ENCODE measurements at places on chromosomes 16 and 17.

DNA sequence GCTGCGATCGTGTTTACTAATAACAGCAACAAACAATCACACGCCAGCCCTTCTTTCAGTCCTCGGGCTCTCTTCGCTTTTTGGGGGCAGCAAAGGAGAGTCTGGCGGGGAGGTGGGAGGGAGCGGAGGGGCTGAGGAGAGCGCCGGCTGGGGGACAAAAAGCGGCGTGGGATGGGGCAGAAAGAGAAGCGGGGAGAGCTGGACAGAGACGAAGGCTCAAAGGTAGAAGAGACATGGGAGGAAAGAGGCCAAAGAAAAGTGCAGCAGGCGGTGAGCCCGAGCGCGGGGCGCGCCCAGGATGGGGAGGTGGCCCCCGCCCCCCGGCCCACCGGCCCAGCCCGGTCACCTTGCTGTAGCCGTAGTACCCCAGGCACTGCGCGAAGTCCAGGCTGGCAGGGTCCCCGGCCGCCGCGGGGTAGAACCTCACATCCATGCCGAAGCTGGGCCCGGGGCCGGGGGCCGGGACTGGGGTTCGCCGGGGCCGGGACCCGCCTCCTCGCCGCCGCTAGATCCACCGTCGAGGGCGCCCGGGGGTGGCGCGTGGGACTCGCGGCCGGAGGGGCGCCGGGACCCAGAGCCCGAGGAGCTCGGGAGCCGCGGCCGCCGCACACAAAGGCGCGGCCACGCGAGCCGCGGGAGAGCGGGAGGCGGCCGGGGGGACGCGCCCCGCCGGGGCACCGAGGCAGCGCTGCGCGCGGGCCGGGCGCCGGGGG, 496 bp downstream of the TOX3 start:
- no peak for DNase-seq

- no peak for DNase-seq
Measured at GRCh38 chr17:8005967-8006730, 3.7 kb downstream of the GUCY2D start.

DNA sequence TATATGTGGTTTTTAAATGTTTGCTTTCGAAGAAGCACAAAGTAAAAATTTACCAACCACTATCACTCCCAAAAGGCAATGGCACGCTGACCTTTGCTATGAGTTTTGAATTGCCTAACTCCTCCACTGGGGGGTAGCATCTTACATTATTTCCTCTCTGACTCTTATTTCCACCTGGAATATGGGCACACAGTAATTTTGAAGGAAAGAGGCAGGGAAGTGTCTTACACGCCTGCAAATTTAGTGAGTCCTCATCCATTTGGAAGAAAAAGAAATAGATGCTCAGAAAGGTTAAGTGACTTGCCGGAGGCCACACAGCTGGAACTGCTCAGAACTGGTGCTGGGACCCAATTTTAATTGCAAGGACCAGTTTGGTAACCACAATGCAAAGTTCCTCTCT, 29.9 kb upstream of the IRX6 start:
- DNase-seq = no peak

DNA sequence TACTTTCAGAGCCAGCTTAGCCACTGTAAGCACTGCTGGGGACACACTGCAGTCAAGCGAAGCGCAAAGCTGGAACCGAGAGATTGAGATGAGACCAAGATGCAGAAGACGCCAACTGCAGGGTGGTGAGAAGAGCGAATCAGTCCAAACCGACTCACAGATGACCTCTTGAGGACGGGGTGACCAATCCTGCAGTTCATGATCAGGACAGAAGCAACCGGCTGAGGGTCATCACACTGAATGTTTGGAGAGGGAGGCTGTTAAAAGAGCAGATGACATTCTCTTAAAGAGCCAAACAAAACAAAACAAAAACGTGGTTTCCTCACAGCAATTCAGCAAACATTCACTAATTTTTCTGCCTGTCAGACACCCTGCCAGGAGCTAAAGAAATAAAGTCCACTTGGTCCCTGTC, 8.5 kb downstream of the HASPIN start:
- DNase-seq = no peak

- peak; percentile 82 for DNase-seq
Measured at GRCh38 chr16:1105888-1106620, 10.0 kb upstream of the C1QTNF8 start.

DNA sequence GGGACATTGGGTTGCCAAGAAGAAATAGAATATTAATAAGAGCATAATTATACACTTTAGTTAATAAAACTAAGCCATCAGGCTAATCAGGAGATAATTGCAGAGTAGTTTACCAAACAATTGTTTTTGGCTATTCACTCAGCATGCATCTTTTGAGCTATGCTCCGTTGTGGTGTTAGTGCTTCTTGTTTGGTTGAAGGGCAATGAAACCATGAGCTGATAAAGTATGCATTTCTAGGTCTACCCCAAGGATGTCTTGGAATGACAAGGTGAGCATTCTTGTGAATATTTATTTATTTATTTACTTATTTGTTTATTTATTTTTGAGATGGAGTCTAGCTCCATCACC, 6.4 kb downstream of the HLF start:
- DNase-seq = no peak

DNA sequence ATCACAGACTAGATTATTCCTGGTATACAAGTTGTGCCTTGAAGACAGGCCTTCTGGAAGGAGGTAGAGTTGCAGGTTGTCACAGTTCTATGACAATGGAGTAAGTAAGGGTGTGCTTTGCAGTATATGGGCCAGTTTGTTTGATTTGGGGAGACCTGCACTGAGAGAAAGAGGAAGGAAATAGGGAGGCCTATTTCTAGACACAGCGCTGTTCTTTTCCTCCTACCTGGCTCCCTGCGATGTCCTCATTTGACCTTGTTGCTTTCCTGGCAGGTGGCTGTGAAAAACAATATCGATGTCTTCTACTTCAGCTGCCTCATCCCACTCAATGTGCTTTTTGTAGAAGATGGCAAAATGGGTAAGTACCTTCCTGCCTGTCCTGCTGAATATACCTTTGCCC, 22.5 kb upstream of the RASL10B start:
- no peak for DNase-seq

GRCh38 chr17:77651988-77652387, 306.5 kb upstream of the TNRC6C start:
- no peak for DNase-seq

DNA sequence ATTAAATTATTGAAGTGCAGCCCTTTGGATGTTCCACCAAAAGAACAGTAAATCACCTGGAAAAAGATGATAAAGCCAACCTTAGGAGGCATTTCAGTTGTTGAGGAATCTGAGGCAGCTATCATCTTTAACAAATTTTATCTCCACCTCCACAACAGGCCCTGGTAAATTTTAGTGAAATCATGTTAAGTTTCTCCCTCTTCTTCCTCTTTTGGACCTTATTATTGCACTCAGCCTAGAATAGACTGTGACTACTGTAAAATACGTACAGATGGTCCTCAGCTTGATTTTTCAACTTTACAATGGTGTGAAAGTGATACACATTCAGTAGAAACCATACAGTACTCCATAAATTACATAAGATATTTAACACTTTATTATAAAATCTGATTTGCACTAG, 90.3 kb downstream of the USP32 start:
- DNase-seq = no peak

DNA sequence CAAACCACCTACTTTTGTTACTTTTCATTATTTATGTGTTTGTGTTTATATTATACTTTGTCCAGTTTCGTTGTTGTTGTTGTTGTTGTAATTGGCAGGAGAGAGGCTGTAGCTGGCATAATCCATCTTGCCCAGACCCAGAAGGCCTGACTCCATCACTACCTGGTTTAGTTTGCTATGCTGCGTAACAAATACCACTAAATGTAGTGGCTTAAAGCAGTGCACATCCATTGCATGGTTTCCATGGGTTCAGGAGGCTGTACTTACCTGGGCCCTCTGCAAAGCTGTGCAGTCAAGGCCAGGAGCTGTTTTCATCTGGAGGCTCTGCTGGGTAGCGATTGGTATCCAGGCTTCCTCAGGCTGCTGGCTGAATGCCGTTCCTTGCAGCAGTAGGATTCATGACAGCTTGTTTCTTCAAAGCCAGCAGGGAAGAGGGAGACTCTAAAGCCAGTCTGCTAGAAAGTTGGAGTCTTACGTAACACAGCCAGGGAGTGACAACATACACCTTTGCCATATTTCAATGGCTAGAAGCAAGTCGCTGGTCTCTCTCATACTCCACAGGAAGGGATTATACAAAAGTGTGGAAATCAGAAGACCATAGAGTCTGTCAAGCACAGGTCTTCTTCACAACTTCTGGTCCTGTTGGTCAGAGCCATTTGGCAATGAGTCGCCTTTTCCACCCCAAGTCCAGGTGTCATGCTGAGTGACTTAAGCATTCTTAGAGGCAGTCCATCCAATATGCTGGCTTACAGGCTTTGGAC, 41.1 kb downstream of the TNRC6C start:
- no peak for DNase-seq

GRCh38 chr16:31194898-31195297, 7.7 kb downstream of the PYCARD start:
- DNase-seq = no peak

DNA sequence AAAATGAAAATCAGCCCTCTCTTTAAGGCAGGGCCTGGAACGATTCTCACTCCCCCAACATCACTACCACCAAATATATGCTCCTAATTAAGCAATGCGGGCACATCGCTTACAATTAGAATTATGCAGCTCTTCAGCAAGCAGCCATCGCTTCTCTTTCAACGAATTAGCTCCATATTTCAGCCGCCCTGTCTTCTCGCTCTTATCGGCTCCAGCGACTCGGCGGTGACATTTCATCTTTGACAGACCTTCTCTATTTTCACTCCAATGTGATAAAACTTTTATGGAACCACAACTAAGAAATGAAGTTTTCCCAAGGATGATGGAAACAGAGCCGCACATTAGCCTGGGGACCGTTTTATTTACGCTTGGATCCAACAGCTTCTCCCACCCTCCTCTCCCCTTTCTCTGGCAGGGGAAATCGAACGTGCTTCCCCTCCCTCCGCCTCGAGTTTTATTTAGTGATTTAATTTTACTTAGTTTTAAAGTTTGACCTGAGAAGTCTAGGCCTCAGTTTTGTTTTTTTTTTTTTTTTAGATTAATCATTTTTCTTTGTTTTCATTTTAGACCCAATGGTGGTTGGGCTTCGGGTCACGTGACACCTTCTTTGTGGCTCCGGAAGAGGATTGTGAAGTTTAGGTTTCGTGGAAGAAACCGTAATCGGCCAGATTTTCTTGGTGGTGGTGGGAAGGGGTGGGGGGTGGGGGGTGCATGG, 3.1 kb upstream of the HOXB2 start:
- no peak for DNase-seq

DNA sequence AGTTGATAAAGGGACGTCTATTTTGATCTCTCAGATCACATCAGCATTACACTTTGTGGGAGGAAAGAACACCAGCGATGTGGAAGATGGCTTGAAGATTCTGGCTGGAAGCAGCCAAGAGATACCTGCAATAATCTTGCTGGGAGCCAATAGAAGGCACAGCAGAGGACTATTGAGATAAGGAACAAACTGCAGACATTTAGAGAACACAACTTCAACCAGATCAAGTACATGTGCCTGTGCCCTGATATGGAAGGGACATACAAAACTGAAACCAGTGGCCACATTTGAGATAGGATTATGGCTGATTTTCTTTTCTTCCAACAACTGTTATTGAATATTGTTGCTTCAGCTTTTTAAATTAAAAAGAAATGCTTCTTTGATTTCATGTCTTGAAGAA, 18.6 kb upstream of the PSMD7 start:
- DNase-seq = no peak

DNA sequence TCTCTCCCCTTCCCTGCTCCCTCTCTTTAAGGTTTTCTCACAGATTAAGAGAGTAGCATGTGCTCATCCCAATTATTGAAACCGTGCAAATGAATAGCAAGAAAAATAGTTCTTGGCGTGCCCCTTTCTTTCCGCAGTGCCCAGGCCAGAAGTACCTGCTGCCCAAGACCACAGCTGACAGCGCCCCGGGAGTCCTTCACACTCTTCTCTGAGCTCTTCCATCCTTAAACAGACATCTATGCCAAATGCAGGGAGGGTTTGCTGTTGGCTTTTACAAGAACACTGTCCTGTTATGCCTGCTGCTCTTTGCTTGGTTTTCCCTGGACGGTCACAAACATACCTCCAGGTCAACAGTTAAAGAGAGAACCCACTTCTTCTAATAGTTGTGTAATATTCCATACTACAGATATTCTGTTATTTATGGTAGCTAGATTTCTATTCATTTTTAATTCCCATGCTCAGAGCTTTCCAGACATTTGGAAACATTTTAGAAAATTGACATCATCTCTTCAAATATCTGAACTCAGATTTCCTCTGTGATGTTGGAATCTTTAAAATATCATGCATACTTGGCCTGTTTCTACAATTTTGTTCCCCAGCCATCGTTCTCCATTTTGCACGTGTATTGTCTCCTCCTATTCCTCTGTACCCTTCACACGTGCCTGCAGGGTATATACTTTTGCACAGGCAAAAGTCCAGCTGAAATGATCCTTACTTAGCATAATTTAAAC, 416.7 kb downstream of the WWOX start:
- DNase-seq = no peak

DNA sequence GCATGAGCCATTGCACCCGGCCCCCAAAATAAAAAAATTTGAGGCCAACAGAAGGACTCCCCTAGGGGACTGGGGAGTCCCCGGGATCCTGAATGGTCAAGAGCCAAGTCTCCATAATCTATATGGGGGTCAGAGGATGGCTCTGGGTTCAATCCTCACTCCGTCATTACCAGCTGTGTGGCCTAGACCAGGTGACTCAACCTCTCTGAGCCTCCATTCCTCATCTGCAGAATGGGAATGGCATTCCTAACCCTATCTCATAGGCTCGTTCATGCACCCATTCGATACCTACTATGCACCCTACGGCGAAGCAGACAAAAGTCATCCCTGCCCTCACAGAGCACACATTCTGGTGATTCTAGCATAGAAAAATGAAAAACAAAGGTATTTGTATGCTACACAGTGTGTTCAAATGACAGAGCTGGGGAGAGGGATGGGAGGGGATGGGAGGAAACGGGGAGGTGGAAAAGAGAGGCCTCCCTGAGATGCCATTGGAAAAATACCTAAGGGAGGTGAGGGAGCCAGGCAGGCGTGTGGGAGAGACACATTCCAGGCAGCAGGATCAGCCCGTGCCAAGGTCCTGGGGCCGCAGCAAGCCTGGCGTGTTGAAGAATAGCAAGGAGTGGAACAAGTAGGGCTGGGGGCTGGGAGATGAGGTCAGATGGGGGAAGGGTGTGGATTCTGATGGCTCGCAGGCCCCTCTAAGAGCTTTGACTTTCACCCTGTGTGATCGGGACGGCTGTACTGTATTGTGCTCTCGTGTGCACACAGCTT, 71.2 kb downstream of the RMI2 start:
- DNase-seq = no peak

DNA sequence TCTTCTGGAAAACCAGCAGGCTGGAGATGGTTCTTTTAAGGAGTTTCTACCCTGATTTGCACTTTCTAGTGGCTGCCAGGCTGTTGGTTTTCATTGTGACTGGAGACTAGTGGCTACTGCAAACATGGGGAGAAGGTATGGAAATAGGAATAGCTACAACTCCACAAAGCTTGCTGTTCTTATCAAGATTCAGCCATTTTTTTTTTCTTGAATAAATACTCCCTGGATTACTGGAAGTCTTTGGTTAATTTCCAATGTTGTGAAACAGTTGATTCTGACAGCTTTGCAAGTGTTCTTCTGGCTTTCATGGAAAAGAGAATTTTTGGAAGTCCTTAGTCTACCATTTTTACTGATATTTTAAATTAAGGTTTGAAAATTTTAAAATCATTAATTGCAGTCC, 277.7 kb downstream of the HS3ST3A1 start:
- no peak for DNase-seq

Data from head of caudate nucleus (tissue), 42 donors.